ENCODE measurements at places on chromosomes 6 and 20.

DNA sequence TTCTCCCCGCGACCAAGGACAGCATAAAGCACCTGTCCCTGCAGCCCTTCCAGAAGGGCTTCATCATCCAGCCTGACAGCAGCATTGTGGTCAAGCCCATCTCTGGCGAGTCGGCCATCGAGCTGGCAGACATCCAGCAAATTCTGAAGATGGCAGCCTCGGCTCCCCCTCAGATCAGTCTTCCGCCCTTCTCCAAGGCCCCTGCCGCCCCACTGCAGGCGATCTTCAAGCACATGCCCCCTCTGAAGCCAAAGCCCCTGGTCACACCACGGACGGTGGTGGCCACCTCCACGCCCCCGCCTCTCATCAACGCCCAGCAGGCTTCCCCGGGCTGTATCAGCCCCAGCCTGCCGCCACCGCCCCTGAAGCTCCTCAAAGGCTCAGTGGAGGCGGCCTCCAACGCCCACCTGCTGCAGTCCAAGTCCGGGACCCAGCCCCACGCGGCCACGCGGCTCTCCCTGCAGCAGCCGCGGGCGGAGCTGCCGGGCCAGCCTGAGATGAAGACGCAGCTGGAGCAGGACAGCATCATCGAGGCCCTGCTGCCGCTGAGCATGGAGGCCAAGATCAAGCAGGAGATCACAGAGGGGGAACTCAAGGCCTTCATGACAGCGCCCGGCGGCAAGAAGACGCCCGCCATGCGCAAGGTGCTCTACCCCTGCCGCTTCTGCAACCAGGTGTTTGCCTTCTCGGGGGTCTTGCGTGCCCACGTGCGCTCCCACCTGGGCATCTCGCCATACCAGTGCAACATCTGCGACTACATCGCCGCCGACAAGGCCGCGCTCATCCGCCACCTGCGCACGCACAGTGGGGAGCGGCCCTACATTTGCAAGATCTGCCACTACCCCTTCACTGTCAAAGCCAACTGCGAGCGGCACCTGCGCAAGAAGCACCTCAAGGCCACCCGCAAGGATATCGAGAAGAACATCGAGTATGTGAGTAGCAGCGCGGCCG is 83.3 kb downstream of the SSR1 start:
- DNase-seq: no peak

DNA sequence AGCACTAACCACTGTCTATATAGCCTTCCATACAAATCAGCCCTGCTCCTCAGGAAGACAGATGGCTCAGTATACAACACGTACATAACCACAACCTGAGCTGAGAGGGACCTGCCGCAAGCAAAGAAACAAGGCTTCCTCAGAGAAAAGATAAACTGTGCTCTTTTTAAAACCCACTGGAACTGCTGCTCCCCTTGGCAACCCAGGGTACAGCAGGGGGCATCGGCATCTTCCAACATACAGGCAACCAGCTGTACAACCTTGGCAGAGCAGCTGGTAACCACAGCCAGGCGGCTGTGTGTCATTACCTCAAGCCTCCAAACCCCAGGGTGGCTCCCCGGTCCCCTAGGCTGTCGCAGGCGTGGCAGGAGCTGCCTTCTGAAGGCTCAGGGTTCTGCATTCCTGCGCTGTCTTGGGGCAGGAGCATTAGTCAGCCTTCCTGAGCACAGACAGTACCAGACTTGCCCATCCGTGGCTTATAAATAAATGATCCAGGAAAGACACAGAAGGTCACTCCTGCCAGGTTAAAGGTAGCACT is 249.5 kb downstream of the ADGRG6 start:
- DNase-seq: peak; percentile 4

GRCh38 chr6:12269110-12269509 is 21.1 kb upstream of the EDN1 start:
- no peak for DNase-seq

DNA sequence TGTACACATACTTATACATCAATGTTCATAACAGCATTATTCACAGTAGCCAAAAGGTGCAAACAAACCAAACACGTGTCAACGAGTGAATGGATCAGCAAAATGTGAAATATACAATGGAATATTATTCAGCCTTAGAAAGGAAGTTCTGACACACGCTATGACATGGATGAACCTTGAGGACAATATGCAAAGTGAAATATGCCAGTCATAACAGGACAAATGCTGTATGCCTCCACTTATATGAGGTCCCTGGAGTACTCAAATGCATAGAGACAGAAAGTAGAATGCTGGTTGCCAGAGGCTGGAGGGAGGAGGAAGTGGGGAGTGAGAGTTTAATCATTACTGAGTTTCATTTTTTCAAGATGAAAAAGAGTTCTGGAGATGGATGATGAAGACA is 37.8 kb upstream of the IGF2R start:
- no peak for DNase-seq

GRCh38 chr6:135707426-135707825 is 144.1 kb upstream of the PDE7B start:
- no peak for DNase-seq

DNA sequence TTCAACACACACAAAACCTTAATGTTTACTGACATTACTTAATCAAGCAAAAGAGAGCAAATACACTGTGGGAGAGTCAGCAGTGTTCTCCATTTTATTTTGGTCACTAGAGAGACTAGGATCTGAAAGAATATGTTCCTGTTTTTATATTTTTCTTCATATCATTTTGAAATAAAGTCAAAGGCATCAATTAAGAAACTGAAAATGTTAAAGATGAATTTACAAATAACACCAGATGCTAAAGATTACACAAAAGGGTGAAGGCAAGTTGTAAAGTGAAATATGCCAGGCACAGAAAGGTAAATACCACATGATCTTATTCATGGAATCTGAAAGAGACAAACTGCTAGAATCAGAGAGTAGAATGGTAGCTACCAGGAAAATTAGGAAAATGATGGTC is 60.3 kb upstream of the FABP7 start:
- no peak for DNase-seq

DNA sequence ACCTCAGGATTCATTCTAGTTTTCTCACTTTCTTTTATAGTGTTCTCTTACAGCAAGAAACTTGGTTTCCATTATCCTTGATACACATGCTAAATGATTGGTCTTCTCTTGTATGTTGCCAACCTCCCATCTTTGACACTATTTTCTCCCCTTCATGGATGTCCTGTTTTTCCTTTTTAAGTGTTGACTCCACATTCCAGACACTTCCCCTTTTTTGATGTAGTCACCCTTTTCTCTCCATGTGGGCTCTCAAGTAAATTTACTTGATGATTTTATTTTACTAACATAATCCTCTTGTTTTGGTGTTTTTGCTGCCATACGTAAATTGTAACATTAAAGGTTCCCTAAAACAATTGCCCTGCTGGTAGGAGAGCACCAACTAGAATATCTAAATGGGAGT is 148.1 kb downstream of the ZFAND3 start:
- no peak for DNase-seq

DNA sequence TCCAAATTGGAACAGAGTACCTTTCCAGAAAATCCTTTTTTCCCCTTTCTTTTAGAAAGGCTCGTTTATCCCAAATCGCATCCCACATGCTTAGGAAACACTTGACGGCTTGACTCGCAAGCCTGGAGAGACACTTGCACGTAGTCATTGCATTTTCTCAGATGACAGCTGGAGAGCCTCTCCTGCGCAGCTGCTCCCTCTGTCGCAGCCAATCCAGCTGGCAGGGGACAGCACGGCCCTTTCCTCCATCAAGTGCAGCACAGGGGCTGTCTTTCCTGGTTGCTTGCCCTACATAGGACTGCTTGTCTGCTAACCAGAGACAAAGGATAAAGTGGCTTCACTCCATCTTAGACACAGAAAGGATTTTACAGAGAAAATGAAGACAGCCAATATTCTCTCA is 77.6 kb upstream of the RGS17 start:
- DNase-seq: no peak

GRCh38 chr6:144574796-144575195 is 289.7 kb downstream of the UTRN start:
- DNase-seq: no peak

DNA sequence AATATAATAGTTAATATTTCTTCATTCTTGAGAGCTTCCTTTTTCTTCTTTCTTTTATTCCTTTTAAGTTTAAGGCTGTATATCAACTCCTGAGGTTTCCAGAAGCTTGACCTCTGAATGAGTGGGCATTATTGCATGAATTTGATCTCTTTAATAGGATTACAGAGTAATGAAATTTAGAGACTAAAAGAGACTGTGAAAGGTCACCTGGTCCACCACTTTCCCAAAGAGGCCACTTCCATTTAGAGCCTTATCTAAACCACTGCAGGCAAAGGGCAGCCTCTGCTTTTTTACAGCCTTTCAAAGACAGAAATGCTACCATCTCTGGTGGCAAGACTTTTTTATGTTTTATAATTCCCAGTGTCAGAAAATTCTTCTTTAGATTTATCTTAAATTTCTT is 215.3 kb upstream of the HS3ST5 start:
- DNase-seq: no peak

GRCh38 chr6:7841781-7842468 is 68.7 kb downstream of the TXNDC5 start:
- DNase-seq: no peak

- peak; percentile 34 for DNase-seq
Measured at GRCh38 chr20:10553326-10553984, 118.3 kb downstream of the SLX4IP start.

GRCh38 chr6:167750956-167751358 is 75.8 kb upstream of the AFDN start:
- no peak for DNase-seq

DNA sequence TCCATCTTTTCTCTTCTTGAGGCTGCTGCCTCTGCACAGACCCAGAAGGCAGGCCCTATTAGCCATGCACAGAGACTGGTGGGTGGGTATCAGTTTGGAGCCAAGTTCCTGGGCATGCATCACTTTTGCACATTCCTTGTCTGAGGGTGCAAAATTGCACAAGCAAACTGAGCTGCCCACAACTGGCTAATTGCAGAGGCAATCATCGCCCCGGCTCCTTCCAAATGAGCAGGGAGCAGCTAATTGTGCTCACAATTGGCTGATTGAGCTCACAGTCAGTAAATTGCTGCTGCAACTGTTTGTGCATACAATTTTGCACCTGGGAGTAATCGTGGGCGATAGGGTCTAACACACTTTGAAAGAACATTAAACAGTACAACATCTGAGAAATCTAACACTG is 511.4 kb downstream of the DHX35 start:
- DNase-seq: no peak

- DNase-seq: no peak
Measured at GRCh38 chr20:23190557-23190956, 104.4 kb upstream of the CD93 start.

- peak; percentile 65 for DNase-seq
Measured at GRCh38 chr6:16316741-16317251, 78.4 kb downstream of the GMPR start.

GRCh38 chr6:32937230-32937633 is 3.6 kb downstream of the HLA-DMB start:
- no peak for DNase-seq

DNA sequence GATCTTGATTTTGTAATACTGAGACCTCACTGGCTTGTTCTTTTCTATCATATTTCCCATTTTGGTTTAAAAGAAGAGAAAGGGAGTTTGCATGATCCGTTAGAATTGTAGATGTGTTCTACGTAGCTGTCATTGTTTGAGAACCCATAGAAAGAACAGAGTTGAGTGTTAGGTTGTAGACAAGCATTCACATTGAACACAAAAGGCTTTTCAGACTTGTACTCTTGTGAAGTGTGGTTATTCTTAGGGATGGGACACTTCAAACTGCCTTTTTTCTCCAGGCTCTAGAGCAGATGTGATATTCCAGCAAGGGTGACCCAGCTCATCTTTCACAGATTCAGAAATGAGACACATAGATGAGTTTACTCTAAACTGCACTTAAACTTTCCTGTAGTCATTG is 19.9 kb downstream of the FOXO3 start:
- no peak for DNase-seq

DNA sequence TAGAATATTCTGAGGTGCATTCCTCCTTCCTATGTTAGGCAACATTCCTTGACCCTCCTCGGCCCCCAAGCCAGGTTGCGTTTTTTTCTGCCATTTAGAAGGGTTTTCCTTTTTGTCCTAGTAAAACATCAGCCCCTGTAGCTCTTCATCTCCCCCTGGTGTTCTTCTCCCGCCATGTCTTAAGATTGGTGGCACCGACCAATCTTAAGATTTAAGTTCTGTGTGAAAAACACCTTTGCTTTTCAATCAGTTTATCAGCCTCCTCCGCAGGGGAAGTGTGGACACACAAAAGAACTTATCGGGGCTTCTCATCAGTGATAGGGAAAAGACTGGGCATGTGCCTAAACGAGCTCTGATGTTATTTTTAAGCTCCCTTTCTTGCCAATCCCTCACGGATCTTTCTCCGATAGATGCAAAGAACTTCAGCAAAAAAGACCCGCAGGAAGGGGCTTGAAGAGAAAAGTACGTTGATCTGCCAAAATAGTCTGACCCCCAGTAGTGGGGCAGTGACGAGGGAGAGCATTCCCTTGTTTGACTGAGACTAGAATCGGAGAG is 719 bp upstream of the EDN1 start:
- peak; percentile 79 for DNase-seq

- DNase-seq: no peak
Measured at GRCh38 chr6:15673666-15674065, 10.8 kb upstream of the DTNBP1 start.

GRCh38 chr6:108622641-108623298 is 62.1 kb downstream of the FOXO3 start:
- DNase-seq: peak; percentile 64

- DNase-seq: no peak
Measured at GRCh38 chr20:23222531-23223200, 127.9 kb upstream of the NXT1 start.

DNA sequence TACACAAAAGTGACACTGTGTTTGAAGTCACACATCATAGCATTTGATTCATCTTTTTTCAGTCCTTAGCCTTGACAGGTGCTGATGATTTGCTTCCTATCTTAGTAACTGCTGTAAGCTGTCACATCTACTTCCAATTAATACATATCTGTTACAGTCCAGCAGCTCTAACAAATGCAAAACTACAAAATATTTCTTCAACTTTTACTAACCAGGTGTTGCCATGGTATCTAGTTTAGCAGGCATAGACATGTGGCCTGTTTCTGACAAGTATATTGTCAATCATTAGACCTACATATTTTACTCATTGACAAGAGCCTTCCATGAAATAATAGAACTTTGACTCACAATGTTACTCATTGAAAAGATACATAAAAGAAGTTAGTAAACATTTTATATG is 1159.7 kb downstream of the GRIK2 start:
- no peak for DNase-seq

DNA sequence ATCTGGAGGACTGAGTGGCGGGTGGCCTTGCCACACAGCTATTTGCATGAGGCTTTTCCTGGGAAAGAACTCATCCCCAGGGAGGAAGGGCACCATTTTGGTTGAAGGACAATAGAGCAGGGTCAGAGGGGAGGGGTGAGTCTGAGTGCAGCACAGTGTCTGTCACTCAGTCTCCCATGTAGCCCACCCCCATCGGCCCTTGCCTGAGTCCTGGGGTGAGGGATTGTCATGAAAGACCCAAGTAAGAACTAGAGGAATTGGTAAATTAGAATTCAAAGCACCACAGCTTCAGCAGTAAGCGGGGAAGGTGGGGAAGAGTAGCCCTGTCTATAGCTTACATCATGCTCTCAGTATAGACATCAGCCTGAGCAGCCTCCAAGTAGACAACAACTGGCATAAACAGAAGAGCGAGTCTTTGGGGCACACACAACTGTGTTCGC is 90.4 kb upstream of the TMEM30A start:
- DNase-seq: no peak
